MG63 (cell line): ENCODE measurements at places on chromosomes 12 and 14.

GRCh38 chr14:100695423-100695738, 31.3 kb upstream of the DLK1 start:
- no peak for DNase-seq

DNA sequence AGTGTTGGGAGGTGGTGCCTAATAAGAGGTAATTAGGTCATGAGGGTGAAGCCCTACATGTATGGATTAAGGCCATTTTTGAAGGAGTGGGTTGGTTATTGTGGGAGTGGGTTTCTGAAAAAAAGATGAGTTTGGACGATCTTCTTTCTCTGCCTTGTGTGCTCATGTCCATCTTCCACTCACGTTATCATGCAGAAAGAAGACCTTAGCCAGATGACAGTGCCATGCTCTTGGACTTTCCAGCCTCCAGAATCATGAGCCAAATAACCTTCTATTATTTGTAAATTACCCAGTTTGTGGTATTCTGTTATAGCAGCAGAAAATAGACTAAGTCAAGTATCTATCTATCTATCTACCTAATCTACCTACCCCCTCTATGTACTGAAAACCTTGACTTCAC, 71.9 kb downstream of the SDR9C7 start:
- DNase-seq, result no peak

GRCh38 chr14:75806352-75806832, 145.3 kb downstream of the TTLL5 start:
- no peak for DNase-seq

DNA sequence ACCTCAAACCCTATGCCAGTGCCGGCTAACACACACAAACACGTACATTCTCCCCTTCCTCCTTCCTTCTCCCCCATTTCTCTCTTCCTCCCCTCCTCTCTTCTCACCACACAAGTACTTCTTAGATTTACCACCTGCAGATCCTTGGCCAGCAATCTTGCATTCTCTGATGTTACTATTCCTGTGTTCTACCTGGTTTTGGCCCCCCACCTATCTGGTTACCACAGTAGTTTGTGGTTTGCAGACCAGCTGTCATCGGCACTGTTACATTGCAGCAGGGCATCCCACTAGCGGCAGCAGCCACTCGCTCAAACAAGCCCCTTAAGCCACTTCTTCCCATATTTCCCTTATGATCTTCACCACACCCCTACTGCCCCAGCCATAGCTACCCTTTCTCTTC, 3.9 kb downstream of the ABHD4 start:
- DNase-seq, result no peak

- no peak for DNase-seq
Observed at GRCh38 chr12:106098691-106099200, 40.0 kb downstream of the NUAK1 start.

DNA sequence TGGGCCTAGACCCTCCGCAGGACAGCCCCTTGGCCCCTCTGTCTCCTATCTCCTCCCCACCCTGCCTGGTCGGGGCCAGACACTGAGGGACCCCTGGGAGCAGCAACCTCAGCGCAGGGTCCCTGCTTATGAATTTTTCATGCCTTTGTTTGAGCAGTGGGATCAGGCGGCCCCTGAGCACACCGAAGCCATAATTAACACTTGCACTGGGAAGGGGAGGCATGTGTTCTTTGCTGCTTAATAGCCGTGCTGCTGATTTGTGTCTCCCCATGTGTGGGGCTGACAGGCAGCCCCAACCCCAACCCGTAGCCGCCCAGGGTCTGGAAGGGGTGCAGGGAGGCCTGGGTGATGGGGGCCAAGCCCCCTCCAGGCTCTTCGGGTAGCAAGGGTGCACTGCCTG, 52.7 kb downstream of the FBRSL1 start:
- no peak for DNase-seq

DNA sequence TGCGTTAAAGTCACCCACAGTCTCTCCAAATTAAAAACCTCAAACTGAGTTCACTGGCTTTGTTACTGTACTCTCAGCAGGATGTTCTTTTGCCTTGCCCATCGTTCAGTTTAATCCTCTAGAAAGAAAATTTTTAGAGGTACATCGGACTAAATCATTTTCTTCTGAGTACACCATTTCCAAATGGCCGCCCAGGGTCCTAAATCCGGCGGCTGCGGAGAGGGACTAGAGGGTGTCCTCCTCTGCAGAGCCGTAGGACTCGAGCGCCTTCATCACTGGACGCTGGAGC, 1.4 kb downstream of the LIN7A start:
- no peak for DNase-seq

DNA sequence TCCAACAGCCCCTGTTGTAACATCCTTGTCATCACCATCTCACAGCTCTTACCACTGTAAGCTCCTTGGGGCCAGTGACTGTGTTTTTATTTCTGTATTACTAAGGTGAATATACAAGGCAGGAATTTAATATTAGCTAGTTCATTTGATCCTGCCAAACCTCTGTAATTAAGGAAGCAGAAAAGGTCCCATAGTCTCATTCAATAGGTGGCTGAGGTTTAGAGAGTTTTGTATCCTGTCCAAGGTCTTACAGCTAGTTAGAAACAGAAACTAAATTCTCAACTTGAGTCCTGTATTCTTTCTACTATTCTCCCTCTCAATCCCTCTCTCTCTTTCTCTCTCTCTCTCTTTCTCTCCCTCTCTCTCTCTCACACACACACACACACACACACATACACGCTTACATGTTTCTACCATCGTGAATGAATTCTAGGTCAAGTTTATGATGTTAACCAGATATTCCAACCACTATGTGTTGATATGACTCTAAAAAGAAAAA, 543 bp upstream of the GLIPR1 start:
- DNase-seq, result no peak

DNA sequence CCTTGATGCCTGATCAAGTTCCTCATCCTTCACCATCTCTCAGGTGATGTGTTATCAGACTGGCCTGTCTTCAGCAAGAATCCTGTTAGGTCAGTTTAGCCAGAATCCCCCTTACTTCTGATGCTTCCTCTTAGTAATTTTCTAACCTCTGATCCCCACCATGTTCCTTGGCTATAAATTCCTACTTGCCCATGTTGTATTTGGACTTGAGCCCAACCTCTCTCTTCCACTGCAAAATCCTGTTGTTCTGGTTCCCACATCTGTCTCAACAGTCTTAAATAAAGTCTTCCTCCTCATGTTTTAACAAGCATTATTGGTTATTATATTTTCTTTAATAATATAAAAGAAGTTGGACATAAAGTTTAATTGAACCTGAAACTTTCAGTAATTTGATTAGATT, 987.8 kb upstream of the USP15 start:
- DNase-seq, result no peak

DNA sequence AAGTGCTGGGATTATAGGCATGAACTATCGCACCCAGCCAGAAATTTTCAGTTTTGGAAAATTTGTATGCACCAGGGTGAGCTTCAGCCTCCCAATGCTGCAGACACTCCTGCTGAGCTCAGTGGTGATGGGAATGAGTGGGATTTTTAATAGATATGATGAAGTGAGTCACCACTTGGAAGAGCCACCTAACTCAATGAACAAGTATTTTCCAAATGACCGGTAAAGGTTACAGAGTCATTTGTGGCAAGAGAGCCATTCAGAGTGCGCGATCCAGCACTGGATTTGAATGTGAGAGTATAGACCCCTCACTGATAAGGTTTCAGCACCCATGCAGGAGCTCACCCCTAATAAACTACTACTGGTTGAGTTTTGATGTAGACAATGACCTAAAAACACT, 100.7 kb downstream of the PPP2R5C start:
- peak; percentile 15 for DNase-seq

DNA sequence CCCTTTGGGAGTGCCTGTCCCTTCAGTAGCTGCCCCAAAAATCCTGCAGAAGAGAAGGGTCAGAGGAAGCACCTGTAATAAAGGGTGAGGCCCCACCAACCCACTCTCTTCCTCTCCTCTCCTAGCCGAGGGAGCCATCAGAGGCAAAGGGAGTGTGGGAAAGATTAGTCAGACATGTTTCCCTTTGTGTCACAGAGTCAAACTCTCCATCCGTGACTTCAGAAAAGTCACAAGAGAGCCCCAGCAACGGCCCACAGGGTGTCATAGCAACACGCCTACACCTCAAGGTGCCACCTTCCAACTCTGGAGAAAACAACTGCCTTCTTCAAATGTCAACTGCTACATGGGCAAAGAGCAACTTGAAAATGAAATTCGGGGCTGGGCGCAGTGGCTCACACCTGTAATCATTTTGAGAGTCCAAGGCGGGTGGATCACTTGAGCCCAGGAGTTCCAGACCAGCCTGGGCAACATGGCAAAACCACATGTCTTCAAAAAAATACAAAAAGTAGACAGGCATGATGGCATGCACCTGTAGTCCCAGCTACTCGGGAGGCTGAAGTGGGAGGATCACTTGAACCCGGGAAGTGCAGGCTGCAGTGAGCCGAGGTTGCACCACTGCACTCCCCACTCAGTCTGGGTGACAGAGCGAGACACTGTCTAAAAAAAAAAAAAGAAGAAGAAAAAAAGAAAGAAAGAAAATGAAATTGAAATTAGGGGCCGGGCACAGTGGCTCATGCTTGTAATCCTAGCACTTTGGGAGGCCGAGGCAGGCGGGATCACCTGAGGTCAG, 17.7 kb upstream of the CD27 start:
- no peak for DNase-seq

DNA sequence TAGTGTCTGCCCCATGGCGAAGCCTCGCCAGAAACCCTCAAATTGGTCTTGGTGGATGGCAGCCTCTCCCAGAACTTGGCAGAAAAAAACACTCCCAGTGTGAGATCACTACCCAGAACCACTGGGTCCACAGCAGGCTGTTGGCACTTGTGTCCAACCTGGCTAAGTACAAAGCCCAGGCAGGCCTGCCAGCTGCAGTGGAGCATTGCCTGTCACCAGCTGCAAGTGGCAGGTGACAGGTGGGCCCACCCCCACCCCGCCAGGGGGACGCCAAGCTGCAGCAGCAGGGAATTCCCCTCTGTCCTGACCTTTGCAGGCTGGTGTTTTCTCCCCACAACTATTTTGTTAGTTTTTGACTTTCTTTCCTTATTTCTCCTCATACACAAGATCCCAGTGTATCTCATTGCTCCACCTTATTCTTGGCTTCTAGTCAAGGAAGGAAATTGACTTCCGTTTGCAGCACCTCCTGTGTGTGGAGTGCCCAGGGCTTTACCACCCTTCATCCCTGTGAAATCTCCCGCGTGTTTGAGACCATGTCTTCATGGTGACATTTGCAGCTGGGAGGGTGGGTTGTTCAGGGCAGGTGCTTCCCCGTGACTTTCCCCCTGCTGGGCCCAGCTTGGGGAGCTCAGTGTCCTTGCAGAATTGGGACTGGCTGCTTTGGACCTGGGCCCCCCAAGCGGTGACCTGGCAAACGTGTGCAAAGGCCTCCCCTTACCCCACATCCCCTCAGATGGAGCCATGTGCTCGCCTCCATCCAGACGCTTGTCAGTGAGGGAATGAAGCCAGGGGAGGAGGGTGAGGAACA, 73.8 kb upstream of the RIN3 start:
- DNase-seq, result no peak

- no peak for DNase-seq
Observed at GRCh38 chr12:27003421-27004381, 10.5 kb downstream of the TM7SF3 start.

DNA sequence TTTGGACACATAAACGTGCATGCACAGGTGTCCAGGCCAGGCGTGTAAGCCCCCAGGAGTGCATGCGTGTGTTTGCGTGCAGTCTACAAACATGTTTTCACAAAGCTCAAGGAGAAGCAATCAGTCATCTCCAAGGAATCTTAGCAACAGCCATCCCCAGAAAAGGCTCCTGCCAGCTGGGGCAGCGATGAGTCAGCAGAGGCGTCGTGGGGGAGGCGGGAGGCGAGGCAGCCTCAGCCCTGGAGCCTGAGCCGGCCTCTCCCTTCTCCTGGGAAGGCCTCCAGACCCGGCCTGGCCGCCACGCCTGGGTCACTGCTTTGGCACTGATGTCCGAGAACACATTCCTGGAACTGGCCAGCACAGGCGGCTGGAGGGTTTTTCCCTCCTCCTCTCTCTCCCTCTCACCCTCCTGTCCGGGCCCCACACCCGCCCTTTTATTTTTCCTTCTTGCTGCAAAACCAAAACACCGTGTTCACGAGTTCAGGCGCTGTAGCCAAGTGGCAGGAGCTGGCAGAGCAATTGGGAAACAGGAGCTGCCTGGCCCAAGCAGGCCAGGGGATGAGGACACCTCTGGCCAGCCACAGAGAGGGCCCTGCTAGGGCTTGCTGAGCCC, 92.7 kb downstream of the LRRC74A start:
- DNase-seq, result peak; percentile 96

DNA sequence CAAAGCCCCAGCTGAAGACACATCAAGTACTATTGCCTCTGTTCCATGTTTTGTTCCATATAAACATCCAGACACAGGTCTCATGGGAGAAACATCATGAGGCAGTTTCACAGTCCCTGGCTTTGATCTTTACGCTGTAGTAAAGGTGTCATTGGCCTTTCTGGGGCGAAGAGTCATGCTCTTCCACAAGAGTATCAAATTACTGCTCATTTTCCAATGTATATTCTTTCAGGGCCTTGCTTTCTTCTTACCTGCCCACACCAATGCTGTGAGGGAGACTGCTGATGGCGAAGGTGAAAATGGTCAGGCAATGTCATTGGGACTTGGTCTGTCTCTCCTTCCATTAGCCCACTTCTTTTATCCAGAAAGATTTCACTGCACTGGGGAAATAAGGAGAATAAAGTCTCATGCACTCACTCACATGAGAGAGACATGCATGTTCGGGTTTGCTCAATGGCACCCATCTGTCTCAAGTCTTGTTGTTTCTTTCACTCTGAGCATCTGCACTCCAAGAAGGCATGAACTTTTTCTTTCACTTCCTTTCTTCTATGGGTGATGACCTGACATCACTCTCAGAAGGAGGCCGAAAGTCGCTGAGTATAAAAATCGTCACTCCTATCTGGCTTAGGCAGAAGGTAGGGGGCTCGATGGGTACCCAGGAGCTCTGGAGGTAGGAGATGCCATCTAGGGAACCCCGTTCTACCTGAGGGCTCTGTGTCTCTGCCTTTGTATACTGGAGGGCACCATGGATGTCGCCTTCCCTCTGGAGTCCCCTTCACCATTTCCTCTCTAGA, 1.3 kb upstream of the JDP2 start:
- DNase-seq, result no peak

- no peak for DNase-seq
Observed at GRCh38 chr12:3421191-3421978, 69.6 kb upstream of the PRMT8 start.

- DNase-seq, result peak; percentile 38
Observed at GRCh38 chr14:100067971-100068959, 3.0 kb downstream of the EVL start.

DNA sequence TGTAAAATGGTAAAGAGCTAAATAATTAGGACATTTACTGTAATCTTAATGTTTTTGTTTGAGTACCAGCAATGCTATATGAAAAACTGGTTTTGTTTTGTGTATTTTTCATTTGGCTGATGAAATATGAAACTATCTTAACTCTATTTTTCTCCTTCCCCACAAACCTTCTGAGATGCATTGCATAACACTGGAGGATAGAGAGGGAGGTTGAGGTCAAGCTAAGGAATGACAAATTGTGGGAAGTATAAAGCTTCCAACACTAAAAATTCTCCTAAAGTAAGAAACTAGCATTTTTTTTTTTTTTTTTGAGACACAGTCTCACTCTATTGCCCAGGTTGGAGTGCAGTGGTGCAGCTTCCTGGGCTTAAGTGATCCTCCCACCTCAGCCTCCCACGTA, 31.5 kb upstream of the SRP54 start:
- DNase-seq, result no peak

GRCh38 chr12:124505001-124505818, 62.2 kb downstream of the NCOR2 start:
- no peak for DNase-seq

- no peak for DNase-seq
Observed at GRCh38 chr12:64558754-64559153, 51.5 kb upstream of the RASSF3 start.

- DNase-seq, result no peak
Observed at GRCh38 chr12:21301-22189, 45.0 kb upstream of the IQSEC3 start.
